Stimulated activated CD8-positive, alpha-beta memory T cell treated with anti-CD3 and anti-CD28 coated beads, Interleukin-7, amount 100 ng/mL, for 1 hour (primary cell): ENCODE measurements at places on chromosomes 2 and 18.
A peak's percentile ranks its signal among the peaks of the same experiment; 100 is the strongest.

- DNase-seq: no peak
Observed at GRCh38 chr18:8812631-8813030, 107.3 kb downstream of the MTCL1 start.

DNA sequence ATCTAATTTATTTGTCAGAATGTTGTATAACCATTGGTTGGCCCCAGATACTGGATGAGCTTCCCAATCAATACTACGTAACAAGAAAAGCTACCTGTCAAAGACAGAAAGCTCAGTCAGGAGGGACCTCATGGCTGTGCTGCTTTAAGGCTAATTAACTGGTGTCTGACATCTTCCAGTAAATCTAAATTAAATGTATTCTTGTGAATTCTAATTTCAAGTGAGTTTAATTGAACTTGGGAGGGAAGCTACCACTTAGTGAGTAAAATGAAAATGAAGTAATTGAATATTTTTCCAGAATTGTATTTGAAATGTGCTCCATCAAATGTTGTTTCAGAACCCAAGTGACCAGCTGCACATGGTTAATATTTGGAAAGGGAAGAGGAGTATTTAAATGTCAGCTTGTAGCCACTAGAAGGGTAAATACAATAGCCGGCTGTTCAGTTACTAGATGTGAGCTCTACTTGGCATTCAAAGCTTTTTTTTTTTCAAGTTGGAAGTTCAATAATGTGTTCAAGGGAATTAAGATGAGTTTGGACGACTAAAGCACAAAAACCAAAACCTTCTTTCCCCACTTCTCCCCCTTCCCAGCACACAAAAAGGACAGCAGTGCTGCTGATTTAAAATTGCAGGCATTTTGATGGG lies 62.0 kb downstream of the GPR39 start:
- no peak for DNase-seq

DNA sequence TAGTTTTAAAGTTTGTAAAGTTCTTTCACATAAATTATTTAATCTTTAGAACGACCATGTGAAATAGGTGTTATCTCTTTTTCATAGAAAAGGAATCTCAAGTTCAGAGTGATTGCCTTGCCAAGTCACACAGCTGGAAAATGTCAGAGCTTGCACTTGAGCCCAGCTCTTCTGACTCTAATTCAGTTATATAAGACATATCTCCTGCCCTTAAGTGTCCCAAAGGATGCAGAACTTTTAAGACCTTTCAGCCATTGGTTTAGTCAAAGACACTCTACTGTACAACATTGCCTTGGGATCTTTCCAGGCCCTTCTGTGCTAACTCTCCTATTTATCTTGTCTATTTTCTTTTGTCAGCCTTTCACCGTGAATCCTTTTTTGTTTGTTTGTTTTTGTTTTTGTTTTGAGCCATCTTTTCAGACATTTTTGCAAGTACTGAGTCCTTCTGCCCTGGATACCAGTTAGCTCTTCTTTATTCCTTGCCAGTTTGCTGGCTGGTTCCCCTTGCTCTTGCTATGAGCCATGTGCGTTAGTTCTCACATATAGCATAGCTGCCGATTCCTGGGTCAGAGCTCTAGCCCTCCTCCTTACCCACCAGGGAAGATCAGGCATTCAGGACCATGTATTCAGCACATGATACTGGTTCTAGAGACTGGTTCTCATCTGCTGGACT lies 160.0 kb upstream of the MYO3B start:
- DNase-seq: no peak

GRCh38 chr2:135820003-135820618 lies 16.9 kb downstream of the LCT start:
- peak; percentile 47 for DNase-seq

DNA sequence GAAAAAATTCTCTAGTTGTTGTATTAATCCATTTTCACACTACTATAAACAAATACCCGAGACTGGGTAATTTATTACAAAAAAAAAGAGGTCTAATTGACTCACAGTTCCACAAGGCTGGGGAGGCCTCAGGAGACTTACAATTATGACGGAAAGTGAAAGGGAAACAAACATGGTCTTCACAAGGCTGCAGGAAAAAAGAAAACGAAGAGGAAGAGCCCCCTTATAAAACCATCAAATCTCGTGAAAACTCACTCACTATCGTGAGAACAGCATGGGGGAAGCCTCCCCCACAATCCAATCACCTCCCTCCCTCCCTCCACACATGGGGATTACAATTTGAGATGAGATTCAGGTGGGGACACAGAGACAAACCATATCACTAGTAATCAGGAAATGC lies 61.7 kb upstream of the SPTBN1 start:
- no peak for DNase-seq

- no peak for DNase-seq
Observed at GRCh38 chr2:109382951-109383350, 230.8 kb downstream of the SEPTIN10 start.

DNA sequence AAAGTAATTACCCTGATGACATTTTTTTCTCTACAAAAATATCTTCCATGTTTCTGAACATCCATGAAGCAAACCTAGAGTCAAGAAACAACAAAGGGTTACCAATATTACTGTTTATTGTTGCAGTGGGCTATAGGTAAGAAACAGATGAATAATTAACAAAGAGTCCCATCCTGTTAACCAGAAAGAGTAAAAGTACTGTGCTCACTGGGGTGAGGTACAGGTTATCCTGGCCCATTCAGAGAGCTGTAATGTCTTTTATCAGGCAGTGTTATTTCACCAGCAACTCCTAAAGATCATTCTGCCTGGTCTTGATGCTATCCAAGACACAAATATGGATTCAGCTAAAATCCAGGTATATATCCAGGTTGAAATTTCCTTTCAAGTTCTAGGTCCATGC lies 754.9 kb downstream of the SATB2 start:
- DNase-seq: no peak

- no peak for DNase-seq
Observed at GRCh38 chr2:123864416-123864815, 160.7 kb upstream of the CNTNAP5 start.

DNA sequence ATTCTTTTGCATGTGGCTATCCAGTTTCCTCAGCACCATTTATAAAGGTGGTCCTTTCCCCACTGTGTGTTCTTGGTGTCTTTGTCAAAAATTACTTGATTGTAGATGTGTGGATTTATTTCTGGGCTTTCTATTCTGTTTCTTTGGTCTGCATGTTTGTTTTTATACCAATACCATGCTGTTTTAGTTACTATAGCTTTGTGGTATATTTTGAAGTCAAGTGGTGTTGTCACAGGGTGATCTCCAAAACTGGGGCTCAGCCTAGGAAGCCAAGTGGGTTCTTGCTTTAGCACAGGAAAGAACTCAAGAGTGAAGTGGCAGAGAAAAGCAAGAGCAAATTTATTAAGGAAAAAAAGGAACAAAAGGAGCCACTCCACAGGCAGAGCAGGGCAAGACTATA lies 6.0 kb upstream of the SNTG2 start:
- no peak for DNase-seq

DNA sequence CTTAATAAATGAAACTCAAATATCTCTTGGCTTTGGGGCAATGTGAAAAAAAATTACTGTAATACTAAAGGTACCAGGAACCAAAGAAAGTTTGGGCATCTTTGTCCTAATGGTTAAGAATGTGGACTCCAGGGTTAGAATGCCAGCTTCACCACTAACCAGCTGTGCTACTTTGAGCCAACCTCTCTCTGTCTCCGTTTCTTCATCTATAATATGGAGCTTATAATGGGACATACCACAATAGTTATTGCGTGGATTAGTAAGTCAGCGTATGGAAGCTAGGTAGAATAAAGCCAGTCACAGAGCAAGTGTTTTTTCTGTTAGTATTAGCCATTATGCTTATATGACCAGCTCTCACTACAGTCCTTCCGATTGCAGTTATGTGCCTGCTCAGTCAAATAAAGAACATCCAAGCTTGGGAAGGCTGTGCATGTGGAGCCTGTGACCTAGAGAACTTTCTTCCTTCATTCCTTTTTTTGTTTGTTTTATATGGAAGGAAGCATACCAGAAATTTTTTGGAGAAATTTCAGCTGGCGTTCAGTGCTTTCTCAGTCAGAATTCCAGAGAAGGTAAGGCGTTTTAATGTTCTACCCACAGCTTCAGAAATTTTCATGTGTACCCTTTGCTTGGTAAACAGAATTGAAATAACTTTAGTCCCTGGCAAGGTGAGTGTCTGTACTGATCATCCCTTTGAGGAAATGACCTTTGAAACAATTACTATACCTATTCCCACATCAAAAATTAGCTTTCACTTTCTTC lies 114.0 kb upstream of the RND3 start:
- no peak for DNase-seq

- no peak for DNase-seq
Observed at GRCh38 chr2:1606046-1606400, 138.3 kb downstream of the PXDN start.

DNA sequence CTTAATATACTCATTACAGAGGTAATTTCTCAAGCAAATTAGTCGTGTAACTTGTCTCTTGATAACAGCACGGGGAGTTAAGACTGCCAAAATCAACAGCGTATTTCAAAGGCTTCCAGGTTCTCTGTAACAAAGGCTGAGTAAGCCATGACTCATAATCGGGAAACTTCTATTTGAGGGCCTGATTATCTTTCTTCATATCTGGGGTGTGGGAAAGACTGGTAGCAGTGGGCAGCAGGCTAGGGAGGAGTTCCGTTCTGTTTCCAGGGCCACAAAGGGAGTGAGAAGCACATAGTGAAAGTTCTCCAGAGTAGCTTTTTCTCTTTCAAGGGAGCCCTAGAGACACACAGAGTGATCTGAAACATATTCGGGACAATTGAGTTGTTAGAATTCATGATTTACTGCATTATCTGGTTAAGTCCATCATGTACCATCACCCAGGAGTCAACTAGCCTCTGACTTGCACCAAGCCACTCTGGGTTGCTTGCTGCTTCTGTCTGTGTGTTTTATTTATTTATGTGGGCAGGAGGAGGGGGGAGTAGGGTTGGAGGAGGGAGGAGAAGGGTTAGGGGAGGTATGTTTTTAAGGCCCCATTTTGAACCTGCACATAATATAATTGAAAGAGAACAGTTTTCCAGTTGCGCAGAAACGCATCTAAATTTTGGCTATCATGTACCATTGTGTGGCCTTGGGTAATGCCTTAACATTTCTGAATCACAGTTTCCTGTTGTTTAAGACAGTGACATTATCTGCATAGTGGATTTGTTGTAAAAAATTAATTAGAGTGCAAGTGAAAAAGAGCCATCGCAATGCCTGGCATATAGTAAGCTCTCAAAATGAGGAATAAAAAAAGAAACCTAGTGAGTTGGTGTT lies 80.5 kb upstream of the ITPRID2 start:
- no peak for DNase-seq

DNA sequence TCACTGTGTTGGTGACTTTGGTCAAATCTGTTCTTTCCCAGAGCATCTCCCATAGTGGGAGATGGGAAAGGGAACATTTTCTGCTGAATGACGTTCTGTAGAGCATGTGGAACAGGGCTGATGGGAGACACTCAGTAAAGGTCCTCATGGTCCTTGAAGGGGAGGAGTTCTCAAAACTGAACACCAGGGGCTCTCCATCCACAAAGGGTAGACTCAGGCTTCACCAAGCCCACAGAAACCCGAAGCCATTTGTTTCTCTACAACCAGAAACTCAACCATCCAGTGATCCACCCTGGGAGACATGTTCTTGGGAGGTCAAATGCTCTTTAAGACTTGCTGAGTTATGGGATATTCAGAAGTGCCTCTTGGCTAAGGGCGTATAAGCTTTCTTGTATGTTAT lies 131.8 kb downstream of the ACOXL start:
- no peak for DNase-seq

DNA sequence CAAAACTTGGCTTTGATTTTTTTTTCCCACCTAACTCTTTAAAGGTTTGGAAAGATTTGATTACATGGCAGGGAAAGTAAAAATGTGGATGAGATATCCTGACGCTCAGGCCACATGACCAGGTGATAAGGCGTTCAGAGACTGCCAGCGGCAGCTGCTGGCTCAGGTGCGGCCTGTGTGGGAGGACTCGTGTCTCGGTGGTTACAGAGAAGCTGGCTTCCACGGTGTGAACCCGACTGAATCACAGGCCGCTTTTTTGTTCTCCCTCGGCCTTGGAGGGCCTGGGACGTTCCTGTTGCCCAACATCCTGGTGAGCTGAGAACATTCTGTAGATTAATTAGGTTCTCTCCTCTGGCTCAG lies 124.2 kb upstream of the ZNF516 start:
- DNase-seq: no peak

DNA sequence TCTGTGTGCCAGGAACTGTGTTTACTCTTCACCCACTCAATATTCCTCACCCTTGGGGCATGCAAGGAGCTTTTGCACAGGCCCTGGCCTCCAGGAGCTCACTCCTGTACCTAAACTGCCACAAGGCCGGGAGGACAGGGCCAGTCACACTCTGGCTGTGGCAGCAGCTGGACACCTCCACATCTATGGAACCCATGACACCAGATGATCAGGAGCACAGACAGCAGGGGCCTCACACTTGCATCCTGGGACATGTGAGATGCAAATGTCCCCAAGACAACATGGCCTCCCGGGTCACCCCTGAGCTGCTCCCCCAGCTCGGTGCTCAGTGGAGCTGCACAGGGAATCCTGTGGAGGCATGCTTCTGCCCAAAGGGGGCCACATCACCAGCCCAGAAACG lies 61.8 kb upstream of the SLC66A3 start:
- no peak for DNase-seq

DNA sequence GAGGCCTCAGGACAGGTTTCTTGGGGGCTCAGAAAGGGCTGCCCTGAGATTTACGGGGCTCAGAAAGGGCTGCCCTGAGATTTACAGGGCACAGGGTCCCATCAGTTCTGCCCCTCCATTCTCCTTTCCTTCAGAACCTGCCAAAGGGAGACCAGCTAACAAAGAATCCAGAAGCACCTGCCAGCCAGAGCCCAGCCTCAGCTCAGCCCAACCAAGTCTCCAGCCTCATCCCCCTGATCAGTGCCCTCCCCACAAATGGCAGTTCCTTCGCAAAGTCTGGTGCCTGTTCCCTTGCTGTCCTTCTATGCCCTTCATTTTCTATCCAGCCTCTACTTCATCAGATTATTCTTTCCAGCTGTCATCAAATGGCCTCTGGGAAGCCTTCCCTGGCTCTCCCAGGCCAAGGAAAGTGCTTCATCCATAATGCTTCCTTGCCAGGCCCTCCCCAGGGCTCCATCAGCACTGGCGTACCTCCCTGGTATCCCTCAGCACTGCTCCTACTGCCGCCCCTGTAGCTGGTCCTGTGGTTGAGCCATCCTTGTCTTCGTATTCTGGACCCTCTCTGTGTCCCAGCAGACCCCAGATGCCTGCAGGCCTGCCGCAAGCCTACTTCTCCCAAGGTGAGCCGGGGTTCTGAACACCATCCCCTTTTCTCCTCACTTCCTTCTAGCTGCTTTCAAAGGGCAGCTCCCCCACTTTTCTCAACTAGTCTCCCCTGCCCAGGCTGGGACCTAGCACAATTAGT lies 96.2 kb upstream of the EPAS1 start:
- DNase-seq: no peak

GRCh38 chr2:127410871-127411652 lies 7.2 kb upstream of the PROC start:
- DNase-seq: no peak
